ENCODE measurements at places on chromosomes 13 and 19.

- DNase-seq: no peak
Measured at GRCh38 chr13:42895776-42896175, 96.3 kb downstream of the EPSTI1 start.

DNA sequence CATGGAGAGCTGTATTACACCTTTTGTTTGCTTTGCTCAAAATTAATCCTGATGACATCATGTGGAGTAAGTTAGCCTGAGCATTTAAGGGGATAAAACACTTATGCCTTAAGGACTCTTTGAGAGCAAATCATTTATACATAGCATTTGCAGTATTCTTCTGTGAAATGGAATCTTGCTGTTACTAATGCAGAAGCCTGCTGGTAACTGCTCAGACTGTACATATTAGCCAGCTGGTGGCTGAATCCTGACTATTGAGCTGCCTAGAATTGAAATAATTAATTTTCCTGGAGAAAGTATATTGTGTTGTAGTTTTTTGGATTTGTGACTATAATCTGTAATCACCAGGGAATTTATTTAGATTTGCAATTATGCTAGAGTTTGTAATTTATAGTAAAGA, 363.2 kb downstream of the GPC6 start:
- DNase-seq: no peak

- no peak for DNase-seq
Measured at GRCh38 chr19:50516456-50516855, 2.7 kb upstream of the ASPDH start.

DNA sequence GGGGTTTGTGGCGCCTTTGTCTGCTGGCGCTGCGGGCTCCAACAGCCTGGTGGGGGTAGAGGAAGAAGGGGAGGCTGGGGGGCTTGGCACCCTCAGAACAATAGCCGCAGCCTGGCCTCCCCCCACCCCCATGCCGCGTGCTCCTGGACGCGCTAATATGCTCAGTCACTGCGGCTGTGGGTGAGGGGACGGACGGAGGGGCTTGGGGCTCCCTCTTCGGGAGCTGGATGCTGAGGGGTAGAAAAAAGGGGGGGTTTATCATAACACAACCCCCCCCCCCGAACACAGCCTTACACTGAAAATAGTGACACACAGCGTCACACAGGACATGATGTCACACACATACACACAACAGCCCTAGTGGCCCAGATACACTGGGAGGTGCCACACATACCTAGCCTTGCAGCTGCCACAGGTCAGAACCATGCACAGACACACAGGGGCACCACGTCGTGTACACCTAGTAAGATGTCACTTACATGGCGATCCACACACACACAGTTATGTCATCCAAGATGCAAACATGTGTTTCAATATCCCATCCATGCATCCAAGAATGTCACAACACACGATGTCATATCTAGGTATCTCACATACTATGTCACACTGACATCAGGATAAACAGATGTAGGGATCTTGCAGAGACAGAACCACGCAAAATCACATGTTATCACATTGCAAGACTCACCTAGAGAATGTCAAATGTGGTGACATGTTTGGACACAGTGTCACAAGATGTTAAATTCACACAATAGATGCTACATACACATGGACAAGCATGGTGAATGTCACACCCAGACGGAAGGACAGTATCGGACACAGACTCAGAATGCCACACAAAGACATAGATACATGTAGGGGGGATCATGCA, 806 bp downstream of the MAST1 start:
- no peak for DNase-seq

DNA sequence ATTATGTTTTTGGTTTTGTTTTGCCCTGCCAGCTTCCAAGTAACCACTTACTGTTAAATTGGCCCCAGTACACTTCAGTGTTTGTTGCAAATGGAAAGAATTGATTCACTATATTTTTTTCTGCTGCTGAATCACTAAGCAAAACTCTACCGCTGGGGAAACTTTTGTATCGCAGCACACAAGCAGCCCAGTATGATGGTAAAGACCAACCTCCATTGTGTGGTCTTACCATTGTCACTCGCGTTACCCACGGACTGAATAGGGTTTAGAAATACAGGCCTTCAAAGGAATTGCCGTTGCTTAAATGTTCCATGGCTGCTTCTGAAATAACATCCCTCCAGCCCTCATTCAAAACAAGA, 7.9 kb downstream of the SPATA13 start:
- no peak for DNase-seq

DNA sequence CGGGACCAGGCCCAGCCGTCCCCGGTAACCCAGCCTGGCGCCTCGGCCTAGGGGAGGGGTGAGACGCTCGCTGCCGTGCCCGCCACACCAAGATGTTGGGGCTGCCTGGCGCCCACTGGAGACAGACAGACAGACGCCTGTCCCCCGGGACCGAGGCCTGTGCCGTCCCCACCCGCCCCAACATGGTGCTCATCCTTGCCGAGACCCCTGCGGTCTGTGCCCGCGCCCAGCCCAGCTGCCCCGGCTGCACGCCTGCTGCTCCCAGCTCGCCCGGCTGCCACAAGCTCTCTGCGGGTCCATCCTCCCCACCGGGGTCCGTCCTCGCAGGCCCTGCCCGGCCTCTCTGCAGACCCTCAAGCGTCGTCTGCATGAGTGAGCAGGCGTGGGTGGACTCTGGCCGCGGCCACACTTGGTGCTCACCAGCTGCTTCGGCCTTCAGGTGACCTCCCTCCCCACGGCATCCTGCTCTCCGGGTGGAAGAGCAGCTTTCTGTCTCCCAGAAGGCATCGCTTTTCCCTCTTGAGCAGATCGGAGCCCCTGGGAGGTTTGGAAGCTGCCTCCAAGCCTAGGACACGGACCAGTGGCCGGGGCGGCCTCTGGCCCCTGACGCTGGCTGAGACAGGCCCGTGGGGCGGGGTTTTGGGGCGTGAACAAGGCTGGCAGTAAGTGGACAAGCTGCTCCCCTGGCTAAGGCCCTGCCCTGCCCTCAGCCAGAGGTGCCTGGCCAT, 6.7 kb upstream of the TMPRSS9 start:
- no peak for DNase-seq

DNA sequence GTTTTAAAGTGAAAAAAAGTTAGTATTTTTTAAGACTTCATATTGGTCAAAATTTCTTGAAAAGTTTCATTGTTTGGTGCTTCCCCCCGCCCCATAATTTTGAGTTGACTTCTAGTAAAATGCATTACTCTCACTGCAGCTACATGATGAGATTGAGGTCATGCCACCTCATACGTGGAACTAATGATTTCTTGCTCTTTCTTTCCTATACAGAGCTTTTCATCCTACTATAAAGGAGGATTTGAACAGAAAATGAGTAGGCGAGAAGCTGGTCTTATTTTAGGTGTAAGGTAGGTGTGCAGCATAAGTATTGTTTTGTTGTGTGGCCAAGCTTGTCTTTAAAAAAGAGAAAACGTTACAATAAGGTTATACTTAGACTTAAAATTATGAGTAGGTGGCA, 55.0 kb downstream of the DNAJC15 start:
- no peak for DNase-seq

DNA sequence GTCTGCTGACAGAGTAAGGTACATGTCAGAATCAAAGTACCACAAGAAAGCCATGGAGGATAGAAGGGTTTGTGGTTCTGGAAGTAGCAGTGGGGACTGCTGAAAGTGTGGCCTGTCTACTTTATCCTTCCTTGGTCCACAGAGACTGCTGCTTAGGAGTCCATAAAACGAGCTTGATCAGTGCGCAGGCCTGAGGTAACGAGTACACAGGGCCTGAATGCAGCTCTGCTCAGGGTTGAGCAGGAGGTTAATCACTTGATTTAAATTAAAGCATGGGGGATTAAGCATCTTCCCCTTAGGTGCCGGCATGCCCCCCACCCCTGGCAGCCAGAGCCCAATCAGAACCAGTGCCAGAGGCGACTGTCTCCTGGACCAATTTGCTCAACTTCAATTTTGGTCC, 34.9 kb upstream of the WASF3 start:
- DNase-seq: no peak

DNA sequence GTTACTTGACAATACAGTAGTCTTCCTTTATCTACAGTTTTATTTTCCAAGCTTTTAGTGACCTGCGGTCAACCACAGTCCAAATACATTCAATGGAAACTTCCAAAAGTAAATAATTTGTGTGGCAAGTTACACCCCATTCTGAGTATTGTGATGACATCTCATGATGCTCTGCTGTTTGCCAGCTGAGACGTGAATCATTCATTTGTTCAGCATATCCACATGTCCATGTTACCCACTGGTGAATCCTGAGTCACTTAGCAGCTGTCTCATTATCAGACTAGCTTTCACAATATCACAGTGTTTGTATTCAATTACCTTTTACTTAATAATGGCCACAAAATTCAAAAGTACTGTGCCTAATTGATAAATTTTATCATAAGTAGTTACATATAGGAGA, 179.8 kb downstream of the PRR20E start:
- DNase-seq: no peak

DNA sequence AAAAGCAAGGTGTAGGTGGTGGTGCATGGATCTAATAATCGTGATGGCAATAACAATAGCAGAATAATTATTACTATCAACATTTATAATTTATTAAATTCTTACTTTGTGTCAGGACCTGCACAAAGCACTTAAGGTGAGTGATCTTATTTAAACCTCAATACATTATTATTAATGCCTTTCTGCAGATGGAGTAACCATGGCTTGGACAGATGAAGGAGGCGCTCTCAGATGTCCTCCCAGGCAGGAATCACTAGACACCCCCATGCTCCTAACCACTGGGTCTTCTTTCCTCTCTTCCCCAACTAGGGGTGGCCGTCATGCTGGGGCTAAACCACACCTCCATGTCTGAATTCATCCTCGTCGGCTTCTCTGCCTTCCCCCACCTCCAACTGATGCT, at the start of gene OR10H2:
Gene OR10H2 (plus strand): TSS at position 301 of the 400 bp plus-strand sequence. CDS start 20 bp downstream, at position 321.
- DNase-seq: no peak

GRCh38 chr13:43377973-43378372, 354.6 kb downstream of the DNAJC15 start:
- DNase-seq: no peak

DNA sequence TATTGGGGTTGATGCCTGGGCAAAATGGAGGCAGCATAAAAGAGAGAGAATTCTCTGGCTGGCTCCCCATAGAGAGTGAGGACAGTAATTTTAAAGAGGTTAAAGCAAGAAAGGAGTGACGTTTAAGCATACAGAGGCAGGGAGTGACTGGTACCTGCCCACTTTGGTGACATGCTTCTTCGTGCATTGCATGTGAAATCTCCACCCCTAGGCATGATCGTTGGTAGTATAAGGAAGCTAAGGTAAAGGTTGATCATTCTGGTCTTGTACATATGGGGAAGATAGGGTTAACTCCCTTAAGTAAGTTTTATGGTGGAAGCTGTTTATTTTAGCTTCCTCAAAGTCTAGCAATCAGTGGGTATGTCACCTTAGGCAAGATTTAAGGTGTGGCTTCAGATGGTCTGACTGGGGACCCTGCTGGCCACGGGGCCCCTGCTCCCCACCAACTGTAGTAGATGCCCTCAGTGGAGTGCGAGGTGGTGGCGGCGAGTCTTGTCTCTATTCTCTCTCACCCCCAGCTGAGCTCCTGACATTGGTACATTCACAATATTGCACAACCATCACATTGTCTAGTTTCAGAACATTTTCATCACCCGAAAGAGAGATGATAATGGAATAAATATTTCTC, 797.5 kb upstream of the SPRY2 start:
- DNase-seq: no peak

- no peak for DNase-seq
Measured at GRCh38 chr19:13262450-13262849, 112.2 kb downstream of the IER2 start.

GRCh38 chr19:1811472-1811894, 593 bp downstream of the ATP8B3 start:
- DNase-seq: no peak

DNA sequence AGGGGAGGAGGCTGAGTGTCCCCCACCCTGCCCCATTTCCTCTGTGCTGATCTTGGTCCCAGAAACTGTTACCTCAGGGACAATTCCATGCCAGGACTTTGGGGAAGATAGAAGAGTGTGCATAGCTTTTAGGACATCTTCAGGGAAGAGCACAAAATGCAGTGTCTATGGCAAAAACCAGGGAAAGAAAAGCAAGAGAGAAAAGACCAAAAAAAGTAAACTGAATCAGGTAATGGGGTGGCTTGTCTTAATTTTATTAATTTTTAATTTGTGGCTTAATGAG, 109.4 kb downstream of the NDFIP2 start:
- DNase-seq: no peak

GRCh38 chr13:50318887-50319286, 303.6 kb downstream of the KCNRG start:
- no peak for DNase-seq

- no peak for DNase-seq
Measured at GRCh38 chr13:71149498-71150363, 717.3 kb downstream of the DACH1 start.

DNA sequence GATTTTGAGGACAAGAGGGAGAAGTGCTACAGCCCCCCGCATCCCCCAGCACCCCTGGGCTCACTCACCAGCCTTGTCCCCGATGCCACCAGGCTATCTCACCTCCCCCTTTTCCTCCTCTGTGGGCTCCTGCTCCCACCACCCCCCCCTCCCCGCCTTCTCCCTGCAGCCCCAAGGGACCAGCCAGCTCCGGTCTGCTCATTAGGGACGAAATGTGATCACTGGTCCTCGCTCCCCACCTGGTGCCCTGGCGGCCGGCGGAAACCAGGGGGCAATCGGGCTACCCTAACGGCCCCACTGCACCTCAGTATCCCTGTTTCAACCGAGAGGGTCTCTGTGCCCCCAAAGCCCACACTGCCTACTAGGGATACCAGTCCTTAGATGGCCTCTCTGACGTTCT, 2.7 kb downstream of the GPR4 start:
- no peak for DNase-seq

GRCh38 chr19:49533551-49534488, 6.0 kb downstream of the RCN3 start:
- DNase-seq: no peak

- no peak for DNase-seq
Measured at GRCh38 chr13:45670189-45670885, 31.8 kb upstream of the CBY2 start.

- no peak for DNase-seq
Measured at GRCh38 chr19:7429638-7430282, 59.1 kb downstream of the PEX11G start.

DNA sequence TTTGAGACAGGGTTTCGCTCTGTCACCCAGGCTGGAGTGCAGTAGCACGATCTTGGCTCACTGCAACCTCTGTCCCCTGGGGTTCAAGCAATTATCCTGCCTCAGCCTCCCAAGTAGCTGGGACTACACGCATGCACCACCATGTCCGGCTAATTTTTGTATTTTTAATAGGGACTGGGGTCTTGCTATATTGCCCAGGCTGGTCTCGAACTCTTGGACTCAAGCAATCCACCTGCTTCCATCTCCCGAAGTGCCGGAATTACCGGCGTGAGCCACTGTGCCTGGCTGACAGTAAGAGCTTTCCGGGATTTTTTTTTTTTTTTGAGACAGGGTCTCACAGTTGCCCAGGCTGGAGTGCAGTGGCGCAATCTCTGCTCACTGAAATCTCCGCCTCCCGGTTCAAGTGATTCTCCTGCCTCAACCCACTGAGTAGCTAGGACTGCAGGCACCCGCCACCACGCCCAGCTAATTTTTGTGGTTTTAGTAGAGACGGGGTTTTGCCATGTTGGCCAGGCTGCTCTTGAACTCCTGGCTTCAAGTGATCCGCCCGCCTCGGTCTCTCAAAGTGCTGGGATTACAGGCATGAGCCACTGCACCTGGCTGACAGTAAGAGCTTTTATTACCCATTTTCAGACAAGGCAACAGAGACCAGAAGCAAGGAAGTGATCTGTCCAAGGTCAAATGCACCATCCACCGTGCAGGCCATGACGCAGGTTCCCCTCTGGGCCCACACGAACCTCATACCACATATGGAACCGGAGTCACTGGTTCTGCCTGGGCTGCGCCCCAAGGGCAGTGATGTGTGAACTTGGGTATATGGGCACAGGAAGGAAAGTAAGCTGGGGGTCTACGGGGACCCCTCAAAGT, 21.0 kb downstream of the RFX1 start:
- DNase-seq: no peak
